ENCODE measurements at places on chromosomes 7 and 10.

GRCh38 chr10:103276896-103277712 lies at the start of gene INA:
Gene INA (plus strand): TSS chr10:103277138. CDS start chr10:103277212, 74 bp downstream.
- DNase-seq = peak; percentile 29

DNA sequence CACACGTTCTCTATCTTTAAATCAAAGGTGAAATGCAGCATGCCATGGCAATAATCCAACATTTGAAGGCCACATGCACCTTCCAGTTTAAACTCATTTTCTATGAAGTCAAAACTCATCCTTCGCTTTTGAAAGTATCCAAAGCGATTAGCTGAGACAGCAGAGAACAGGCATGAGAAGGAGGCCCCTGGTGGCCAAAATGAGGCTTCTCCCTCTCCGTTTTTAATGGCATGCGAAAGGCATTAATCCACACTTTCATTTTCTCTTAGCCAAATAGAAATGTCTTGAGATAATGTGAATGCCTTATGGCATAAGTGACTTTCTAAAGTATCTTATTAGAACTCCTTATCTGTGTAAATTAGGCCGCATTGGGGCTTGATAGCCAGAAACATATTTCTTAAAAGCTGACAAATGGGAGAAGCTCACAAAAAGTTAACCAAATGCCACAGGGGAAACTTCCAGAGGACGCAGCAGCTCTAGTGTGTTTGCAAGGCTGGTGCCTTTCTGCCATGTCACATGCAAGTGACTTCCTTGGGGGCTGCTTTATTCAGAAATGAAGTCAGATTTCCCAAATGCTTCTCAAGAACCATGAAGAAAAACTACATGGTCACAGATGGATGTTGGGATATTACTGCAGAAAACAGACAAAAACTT lies 1189.6 kb downstream of the SORCS1 start:
- DNase-seq = no peak

GRCh38 chr10:7756360-7756992 lies 31.3 kb downstream of the KIN start:
- DNase-seq = no peak

- DNase-seq = no peak
Observed at GRCh38 chr7:96269246-96269994, 52.5 kb downstream of the SLC25A13 start.

DNA sequence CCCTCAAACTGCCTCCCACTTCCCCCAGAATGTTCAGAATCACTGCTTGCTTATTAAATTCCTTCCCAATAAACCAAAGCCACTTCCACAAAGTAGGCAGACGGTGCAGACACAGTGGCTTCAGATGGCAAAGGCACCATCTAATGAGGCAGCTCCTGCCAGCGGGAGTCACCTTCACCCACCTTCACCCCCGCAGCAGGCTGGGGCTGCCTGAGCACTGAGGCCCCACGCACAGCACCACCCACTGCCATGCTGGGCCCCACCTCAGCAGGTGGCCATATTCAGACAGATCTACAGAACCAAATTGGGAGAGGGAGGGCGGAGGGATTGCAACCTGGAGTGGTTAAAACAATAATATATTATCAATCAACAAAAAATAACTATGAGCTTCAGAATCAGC lies 118.5 kb downstream of the GRID1 start:
- DNase-seq = no peak

DNA sequence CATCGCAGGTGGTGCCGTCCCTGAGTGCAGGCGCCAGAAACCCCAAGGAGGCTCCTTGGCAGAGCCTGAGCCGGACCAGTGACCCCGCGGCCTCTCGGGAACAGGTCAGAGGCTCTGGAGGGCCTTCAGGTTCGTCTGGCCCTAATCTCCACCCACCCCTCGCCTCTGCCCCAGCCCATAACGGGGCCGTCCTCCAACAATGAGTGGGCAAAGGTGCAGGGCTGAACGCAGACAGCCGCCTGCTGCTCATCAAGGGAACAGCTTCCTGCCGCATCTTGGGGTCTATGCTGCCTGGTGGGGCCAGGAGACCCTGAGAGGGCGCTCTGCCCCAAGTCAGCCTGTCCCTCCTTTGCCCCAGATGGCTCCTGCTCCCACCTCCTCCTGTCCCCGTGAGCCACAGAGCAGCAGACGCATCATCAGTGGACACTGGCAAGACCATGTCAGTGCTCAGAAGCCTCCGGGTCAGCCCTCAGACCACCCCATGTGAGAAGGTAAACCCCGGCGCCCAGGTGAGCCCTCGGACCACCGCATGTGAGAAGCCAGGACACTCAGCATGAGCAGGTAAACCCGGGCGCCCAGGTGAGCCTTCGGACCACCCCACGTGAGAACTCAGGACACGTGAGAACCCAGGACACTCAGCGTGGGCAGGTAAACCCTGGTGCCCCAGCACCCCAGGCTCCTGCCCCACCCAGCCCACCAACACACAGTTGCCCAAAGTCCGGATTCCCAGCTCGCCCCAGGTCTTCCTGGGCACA lies 142.0 kb downstream of the PTPRN2 start:
- DNase-seq = no peak

GRCh38 chr7:11709196-11709595 lies 122.8 kb downstream of the THSD7A start:
- DNase-seq = no peak

GRCh38 chr7:136293272-136293671 lies 316.1 kb upstream of the MTPN start:
- no peak for DNase-seq

GRCh38 chr10:2334575-2334974 lies 597.2 kb upstream of the ADARB2 start:
- DNase-seq = no peak

DNA sequence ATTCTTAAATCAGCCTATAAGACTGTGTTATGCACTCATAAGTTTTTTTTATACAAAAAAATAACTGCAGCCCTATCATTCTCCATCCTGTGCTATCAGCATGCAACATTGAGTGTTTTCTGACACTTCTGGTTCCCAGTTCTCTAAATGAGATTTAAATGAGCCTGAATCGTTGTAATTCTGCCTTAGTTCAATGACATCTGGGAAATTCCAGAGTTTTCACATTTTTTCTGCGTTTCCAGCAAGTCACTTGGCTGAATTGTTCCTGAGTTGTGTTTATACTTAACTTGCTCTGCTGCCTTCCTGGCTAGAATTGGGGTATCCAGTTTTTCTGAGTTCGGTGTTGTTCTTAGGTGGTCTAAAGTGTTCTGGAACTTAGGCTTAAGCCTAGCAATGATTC lies 636.1 kb upstream of the FZD8 start:
- no peak for DNase-seq

- no peak for DNase-seq
Observed at GRCh38 chr7:85426487-85426960, 239.7 kb upstream of the SEMA3D start.

DNA sequence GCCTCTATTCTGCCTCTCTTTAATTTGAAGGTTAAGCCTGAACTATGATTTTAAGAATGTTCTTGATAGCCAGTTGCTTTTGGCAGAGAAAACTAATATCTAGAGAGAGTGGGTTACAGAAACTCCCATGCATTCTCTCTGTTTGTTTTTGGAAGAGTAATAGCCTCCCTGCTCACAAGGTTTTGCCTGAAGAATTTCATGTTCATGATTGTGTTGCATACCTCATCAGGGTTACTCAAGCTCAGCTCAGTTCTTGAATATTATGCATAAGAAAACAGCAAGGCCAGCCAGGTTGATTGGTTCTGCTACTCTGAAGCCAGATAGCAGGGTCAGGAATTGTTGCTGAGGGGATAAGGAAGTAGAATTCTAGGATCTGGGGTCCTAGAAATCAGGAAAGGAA lies 137.4 kb downstream of the MDFIC start:
- DNase-seq = no peak

GRCh38 chr10:62755662-62756653 lies 48.6 kb upstream of the ADO start:
- DNase-seq = no peak

- DNase-seq = no peak
Observed at GRCh38 chr7:145030754-145031153, 194.9 kb upstream of the TPK1 start.

DNA sequence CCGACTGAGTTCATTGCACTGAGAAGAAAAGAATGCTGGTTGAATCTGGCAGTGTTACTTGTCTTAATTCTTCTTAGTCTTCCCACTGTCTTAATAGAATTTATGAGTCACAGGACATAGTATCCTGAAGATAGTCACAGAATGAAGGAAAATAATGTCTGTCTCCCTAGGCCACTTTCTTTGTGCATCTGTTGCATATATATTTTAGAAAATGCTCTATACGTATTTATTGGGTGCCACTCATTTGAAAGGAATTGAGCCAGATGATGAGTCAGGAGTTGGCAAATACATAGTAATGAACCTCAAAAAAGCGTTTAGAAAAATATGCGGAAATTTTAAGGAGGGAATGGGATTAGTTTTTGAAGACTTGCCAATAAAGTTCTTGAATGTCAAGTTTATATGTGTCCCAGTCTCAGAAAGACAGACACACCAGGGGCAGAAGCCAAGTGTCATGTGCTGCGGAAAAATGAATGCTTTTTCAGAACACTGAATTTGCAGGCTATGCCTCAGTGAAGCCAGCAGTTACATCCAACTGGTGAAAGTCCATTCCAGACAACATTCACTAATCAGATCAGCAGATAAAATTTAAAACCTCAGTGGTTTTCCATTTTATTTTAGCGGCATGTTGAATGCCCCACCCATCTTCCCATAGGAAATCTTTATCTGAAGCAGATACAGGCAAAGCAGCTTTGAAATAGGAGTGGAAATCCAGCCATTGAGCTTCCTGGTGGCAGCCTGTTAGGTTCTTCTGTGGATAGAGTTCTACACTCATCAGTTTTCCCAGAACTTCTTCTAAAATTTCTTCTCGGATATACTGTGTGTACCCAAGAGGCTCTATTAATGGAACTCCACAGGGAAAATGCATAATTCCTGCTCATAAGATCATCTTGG lies 308.4 kb downstream of the BICC1 start:
- DNase-seq = peak; percentile 48

DNA sequence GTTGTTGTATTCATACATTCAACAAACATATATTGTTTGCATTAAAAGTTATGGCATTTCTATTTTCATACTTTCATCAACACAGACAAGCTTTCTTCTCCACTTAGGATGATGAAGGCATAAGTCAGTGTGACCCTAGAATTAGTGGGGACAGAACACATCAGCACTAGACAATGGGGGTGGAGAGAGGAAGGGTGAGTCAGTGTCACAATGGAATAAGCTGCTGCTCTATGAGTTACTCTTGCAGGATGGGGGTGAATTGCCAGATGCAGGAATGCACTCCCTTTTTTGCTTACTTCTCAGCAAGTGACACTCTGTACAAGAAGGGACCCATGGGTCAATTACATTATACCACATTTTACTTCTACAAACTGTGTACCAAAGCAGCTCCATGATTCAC lies 74.0 kb downstream of the DGKI start:
- no peak for DNase-seq

GRCh38 chr10:57977262-57977661 lies 290.4 kb downstream of the IPMK start:
- no peak for DNase-seq

GRCh38 chr7:46939558-46939957 lies 642.4 kb downstream of the TNS3 start:
- no peak for DNase-seq

DNA sequence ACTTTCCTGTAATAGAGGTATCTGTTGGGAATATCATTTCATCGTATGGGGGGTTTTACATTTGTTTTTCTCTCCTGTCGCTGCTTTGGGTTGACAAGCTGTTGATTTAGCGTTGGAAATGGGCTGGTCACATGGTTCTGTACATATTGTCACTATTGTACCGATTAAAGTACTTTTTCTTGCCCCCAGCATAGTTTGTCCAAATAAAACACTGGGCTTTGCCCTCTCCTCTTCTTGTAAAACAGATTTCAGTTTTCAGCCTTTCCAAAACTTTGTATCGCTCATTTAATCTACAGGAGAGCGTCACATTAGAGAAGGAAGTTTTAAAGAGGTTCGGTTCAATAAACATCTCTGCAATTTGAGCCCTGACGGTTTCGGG lies 4.0 kb downstream of the BMI1 start:
- DNase-seq = no peak

DNA sequence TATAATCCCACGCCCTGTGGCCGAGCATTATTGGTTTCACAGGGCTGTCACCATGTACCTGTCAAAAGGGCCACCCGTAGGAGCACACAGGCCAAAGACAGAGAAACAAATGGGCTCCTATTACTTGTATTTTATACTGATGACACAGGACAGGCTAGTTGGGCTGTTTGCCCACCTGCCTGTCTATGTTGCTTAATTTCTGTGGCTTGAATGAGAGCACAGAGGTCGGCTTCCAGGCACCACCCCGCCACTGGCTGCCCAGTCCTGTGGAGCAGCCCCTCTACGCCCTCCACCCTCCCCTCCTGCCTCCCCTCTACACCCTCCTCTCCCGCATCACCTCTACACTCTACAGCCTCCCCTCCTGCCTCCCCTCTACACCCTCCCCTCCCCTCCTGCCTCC lies 652.9 kb downstream of the SDK1 start:
- no peak for DNase-seq

- DNase-seq = no peak
Observed at GRCh38 chr7:128007303-128007680, 23.9 kb downstream of the LRRC4 start.

DNA sequence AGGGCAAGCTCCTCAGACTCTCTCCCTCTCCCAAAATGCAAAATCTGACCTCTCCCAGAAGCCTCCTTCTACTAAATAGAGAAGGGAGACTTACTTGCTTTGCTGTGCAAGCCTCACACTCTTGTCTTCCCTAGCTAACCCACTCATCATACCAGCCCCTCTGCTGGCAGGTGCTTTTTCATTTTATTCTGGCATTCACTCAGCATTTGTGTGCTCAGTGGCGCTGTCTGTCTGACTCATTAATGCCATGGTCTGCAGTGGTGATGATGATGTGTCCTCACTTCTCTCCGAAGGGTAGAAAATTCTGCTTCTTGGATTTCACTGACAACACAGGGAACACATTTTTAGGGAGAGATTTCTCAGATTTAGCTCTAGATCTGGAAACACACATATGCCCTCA lies 22.0 kb upstream of the BTRC start:
- DNase-seq = no peak

GRCh38 chr7:134485203-134485602 lies 26.3 kb upstream of the AKR1B1 start:
- no peak for DNase-seq

GRCh38 chr10:128470321-128470965 lies 344.2 kb upstream of the MKI67 start:
- no peak for DNase-seq

DNA sequence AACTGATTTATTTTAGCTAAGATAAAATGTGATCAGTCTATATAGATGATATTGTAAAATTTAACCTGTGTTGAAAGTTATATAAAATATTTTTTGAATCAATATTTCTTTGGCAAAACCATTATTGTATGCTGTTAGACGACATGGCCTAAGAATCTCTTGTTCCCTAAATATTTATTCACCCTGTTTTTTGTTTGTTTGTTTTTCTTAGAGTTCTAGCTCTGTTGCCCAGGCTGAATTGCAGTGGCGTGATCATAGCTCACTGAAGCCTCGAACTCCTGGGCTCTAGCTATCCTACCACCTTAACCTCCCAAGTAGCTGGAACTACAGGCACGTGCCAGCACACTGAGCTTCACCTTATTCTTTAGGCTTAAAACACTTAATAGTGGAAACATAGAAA lies 410.7 kb downstream of the ARL4A start:
- DNase-seq = no peak
